GM03348 (cell line): ENCODE measurements at places on chromosomes 1 and 21.

DNA sequence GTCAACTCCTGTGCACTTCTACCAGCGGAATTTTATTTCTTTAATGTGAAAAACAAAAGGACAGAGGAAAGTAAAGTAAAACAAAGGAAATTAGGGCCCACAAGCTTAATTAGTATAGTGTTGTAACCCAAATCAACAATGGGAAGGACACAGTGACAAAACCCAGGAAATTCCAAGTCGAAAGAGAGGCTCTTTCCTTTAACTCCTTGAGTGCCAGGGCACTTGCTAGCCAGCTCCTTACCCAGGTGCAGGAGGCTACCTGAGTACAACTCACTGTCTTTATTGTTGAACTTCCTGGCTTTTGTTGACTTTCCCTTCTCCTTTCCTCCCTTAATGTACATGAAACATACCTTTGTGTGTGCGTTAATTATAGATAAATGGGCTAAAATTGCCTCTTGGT is 55.0 kb downstream of the PEX14 start:
- DNase-seq: no peak

DNA sequence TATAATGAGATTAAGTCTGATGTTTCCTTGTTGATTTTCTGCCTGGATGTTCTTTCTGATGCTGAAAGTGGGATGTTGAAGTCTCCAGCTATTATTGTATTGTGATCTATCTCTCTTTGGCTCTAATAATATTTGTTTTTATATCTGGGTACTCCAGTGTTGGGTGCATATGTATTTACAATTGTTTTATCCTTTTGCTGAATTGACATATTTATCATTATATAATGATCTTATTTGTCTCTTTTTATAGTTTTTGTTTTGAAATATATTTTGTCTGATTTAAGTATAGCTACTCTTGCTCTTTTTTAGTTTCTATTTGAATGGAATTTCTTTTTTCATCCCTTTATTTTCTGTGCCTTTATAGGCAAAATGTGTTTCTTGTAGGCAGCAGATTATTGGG is 522.2 kb upstream of the NEGR1 start:
- no peak for DNase-seq

- DNase-seq: no peak
Measured at GRCh38 chr21:14911351-14911750, 153.4 kb downstream of the NRIP1 start.

DNA sequence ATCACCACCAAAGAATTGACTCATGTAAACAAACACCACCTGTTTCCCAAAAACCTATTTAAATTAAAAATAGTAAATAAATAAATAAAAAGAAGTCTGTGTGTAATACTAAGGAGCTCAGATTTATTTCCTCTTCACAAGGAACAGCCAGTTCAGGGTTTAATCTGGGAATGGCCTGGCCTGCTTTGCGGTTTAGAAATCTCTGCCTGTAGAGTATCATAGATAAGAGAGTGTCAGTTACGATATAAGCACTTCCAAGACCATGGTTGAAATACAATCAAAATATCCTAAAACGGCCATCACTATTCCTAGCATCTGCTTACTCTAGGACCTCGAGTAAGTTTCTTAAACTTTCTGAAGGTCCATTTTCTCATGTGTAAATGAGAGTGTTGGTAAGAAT is 274.4 kb downstream of the PLPP3 start:
- no peak for DNase-seq
